ENCODE measurements at places on chromosomes 6 and 20.

DNA sequence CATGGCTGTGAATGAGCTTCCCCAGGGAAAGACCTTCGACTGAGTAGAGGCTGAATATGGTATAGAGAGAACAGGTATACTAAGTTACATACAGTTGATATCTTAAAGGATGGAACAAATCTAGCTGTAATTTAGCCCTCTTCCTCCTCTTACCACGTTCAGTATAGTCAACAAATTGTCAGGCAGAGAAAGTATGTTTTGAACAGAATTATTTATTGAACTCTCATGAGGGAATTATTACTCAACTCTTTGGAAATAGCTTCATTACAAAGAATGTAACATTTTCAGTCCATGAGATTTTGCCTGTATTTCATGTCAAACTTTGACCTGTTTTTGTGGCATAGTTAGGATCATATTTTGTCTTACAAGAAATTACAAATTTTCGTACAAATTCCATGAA, 63.0 kb downstream of the SH3BGRL2 start:
- no peak for DNase-seq

GRCh38 chr6:6277413-6277812, 43.0 kb downstream of the F13A1 start:
- DNase-seq: no peak

DNA sequence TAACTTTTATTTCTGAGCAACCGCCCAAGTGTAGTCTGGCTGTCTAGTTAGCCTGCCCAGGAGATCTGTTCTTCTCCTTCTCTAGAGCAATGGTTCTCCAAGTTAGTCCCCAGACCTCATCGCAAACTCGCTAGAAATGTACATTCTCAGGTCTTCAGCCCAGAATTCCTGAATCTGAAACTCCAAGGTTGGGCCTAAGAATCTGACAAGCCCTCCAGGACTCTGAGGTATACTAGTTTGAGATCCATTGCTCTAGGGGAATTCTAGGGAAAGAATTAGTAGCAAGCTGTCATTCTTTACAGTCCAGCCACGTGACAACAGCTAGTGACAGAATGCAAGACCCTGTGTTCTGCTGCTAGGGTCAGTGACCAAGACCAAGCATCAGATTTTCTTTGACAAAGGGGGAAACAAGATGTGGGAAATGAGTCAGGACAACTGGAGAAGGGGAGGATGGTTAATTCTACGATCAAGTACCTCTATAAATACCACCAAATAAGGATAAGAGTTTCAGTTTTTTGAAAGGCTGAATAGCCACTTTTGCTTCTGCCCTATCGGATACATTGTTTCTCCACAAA, 5.8 kb downstream of the UBE2V1 start:
- no peak for DNase-seq

- DNase-seq: no peak
These were observed 491.4 kb downstream of the CBLN4 start for GRCh38 chr20:55513954-55514353.

- no peak for DNase-seq
These were observed 15.1 kb upstream of the MCM3 start for GRCh38 chr6:52299653-52300052.

- DNase-seq: no peak
These were observed 10.8 kb upstream of the RNF24 start for GRCh38 chr20:4026093-4026601.

Data from NCI-H2081 (cell line).